Chondrocyte (in vitro differentiated cells): ENCODE measurements at places on chromosomes 6 and 20.
A peak's percentile ranks its signal among the peaks of the same experiment; 100 is the strongest.

DNA sequence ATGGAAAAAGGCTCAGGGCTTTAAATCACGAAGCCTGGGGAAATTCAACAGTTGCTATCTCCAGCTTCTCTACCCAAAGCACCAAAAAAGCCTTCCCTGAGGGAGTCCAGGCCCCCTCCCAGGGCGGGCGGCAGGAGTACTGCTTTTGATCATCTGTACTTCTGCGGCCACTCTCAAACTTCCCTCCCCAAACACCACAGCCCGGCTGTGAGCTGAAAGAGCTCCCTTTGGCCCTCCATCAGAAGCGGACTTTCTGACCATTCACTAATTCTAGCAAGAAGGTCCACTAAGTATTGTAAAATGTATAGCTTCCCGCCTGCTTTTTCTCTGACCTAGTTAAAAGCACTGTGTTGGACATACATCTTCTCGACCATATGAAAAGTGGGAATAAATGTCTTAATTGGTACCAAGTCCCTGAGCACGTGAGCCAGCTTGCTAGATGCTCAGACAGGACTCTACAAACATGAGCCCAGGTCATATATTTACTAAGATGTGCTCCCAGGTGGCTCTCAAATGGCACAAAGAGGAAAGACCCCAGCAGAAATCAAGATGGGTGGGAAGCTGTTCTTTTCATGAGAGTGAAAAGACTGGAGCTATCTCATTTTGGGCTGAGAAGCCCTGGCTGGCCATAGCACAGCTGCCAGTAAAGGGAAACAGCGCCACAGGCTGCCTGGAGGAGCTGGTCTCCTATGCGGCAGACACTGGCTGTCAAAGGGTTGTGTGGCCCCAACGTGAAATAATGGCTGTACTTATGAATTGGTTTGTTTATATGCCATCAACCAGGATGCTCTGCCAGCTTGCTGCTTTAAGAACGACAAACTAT is 58.6 kb downstream of the GFOD1 start:
- no peak overlapping the region for H3K27ac ChIP-seq
- H3K4me1 ChIP-seq: peaks cover 18% of the 10 kb centered on the region
- no peak for DNase-seq

DNA sequence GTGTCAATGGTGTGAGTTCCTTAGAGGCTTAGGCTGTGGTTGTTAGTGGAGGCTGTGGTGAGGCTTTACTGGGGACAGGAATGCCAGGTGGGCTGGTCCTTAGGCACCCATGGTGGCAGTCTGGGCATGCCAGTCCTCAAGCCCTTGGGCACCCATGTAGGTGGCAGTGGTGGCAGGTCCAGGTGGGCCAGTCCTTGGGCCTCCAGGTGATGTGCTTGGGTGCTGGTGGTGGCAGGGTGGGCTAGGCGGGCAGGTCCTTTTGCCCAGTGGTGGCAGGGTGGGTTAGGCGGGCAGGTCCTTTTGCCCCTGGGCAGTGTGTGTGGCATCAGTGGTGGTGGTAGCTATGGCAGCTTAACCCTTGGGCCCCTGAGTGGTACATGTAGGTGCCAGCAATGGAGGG is 133.8 kb downstream of the FLRT3 start:
- peak; percentile 72 for DNase-seq
- no peaks in the 10 kb centered on the region for H3K27me3 ChIP-seq
- no peaks in the 10 kb centered on the region for H3K36me3 ChIP-seq
- H3K4me3 ChIP-seq: no peak overlapping the region
- H3K27ac ChIP-seq: no peak overlapping the region
- no peaks in the 10 kb centered on the region for H3K4me1 ChIP-seq

DNA sequence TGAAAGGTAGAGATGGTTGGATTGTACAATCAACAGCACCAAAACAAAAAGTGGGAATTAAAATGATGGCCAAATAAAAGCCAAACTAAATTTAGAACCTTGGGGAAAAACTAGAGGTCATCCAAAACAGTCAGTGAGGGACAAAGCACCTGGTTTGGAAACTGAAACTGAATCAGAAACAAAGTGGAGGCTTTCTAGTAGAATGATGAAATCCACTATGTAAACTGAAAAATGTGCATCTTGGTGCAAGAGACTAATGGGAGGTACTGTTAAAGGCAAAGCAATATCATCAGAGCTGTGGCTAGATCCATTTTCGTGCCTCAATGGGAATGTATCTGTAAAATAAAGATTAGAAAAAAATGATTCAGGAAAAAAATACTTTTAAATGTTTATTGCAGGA is 380.0 kb upstream of the GJE1 start:
- no peaks in the 10 kb centered on the region for H3K36me3 ChIP-seq
- H3K27me3 ChIP-seq: peaks cover 3% of the 10 kb centered on the region
- DNase-seq: no peak
- no peak overlapping the region for H3K4me3 ChIP-seq
- H3K27ac ChIP-seq: no peak overlapping the region

- H3K27ac ChIP-seq: no peak overlapping the region
- H3K4me3 ChIP-seq: no peak overlapping the region
- no peak for DNase-seq
- peaks cover 7% of the 10 kb centered on the region for H3K4me1 ChIP-seq
Measured at GRCh38 chr20:3135507-3136070, 24.1 kb downstream of the FASTKD5 start.

DNA sequence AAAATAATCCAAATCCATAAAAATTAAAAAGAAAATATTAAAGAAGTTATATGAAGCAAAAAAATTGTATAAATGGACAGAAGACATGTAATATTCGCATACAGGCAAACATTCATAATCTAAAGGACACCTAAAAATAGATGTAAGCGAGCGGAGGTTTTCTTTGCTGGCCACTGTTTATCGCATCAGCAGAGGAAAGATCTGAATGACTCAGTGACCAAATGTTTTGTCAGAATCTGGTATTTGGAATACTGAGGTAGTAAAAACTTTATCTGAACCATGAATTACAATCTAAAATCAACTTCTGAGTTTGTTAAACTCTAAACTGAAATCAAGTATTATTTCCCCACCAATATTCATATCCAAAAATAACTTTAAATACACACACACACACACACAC is 7.8 kb downstream of the TSPYL4 start:
- no peak for DNase-seq
- H3K27ac ChIP-seq: peak overlapping the region; percentile 90
- H3K27me3 ChIP-seq: no peaks in the 10 kb centered on the region

DNA sequence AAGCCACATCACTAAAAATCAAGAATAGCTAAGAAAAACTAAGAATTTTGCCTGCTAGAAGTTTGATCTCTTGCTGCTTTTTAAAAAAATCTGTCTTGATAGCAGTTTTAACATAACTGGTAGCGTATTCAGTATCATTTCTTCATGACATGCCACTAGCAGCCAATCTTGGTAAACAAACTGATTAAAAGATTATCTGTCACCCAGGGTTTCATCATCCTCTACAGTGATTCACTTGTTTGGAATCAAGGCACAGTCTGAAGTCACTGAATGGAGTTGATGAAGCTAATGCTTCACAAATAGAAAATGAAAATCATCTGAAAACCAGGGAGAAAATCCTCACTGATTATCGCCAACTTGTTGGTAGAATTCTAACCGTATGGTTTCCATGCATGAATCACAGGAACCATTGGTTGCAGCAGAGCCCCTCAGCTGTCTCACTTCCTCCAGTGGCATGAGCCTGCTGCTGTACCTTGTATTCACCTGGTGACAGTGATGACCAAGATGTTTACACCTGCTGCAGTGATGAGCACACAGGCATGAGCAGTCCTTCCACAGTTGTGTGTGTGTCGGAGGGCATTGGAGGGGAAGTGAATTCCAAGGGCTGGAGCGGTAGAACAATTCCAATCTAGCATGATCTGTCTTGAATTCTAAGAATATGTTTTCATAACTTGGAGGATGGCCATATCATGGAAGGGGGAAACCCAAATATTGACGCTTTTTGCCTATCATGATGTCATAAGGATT is 275.0 kb downstream of the KHDC1L start:
- peaks cover 4% of the 10 kb centered on the region for H3K27me3 ChIP-seq
- no peak overlapping the region for H3K27ac ChIP-seq
- H3K36me3 ChIP-seq: no peaks in the 10 kb centered on the region
- no peak for DNase-seq
- H3K4me1 ChIP-seq: peaks cover 23% of the 10 kb centered on the region

DNA sequence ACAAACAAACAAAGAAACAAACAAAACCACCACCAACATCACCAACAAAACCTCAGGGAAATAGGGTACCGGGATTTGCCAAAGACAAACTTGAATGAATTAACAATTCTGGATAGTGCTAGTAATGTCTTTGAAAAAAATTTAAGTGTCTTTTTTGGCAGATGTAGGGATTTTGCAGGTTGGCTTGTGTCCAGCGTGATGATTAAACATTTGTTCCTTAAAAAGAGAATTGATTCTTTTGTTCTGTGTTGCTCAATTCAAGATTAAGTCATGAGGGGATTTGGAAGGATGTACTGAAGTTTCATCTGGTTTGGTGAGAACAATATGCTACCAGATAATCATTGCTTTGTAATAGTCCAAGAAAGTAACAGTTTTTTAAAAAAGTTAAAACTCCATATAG is 125.1 kb upstream of the HS3ST5 start:
- no peaks in the 10 kb centered on the region for H3K27me3 ChIP-seq
- no peaks in the 10 kb centered on the region for H3K36me3 ChIP-seq
- no peak overlapping the region for H3K4me3 ChIP-seq
- no peaks in the 10 kb centered on the region for H3K4me1 ChIP-seq

DNA sequence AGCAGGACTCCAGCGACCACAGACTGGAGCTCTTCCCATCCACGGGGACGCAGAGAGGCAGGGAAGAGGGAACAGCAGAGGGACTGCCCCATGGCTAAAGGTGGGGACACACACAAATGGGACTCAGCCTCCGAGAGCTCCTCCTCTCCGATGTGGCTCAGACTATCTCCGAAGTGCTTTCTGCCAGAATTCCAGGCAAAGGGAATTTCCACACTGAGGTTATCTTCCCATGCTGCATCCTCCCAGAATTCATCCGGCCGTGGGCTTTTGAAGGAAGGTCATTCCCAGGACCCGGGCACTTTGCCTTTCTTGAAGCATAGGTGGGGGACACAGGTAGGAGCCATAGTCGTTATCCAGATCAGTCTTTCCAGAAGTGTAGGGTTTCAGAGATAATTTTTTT is 67.9 kb downstream of the SULF2 start:
- H3K36me3 ChIP-seq: peaks cover 1% of the 10 kb centered on the region
- H3K4me3 ChIP-seq: no peak overlapping the region
- DNase-seq: no peak
- H3K4me1 ChIP-seq: peaks cover 31% of the 10 kb centered on the region
- no peaks in the 10 kb centered on the region for H3K27me3 ChIP-seq

DNA sequence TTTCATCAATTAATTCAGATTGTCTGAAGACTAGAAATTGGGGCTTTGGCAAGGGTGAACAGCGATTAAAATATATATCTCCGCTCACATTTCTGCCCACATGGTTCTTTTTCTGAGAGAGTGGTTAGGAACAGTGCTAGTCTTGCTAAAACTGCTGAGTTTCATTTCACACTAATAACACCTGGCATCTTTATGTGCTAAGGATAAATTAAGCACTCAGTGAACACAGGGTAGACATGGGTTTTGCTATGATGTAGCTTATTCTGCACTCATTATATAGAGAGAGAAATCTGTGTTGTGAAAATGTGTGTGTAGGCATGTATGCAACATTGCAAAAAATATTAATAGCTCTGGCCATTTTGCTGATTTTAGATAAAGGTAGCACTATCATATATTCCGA is 623.4 kb upstream of the FLRT3 start:
- H3K27me3 ChIP-seq: no peaks in the 10 kb centered on the region
- no peak for DNase-seq
- no peak overlapping the region for H3K4me3 ChIP-seq
- H3K36me3 ChIP-seq: peaks cover 4% of the 10 kb centered on the region
- H3K27ac ChIP-seq: no peak overlapping the region

DNA sequence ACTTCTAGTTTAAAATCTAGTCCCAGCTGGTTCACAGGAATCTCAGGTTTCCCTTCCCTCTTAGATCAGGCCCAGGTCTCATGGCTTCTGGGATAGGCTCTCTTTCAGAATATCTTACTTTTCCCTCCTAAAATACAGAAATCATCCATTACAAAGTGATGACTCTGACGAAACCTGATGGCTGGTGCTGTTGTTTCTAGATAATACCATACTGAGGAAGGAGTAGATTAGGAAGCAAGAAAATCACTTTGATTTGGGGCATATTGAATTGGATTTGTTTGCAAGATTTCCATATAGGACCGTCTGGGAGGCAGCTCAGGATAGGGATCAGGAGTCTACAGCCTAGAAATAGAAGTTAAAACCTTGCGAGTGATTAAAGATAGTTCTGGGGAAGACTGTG is 3.6 kb downstream of the ZKSCAN3 start:
- peaks cover under 1% of the 10 kb centered on the region for H3K27me3 ChIP-seq
- H3K4me1 ChIP-seq: peaks cover 49% of the 10 kb centered on the region
- no peaks in the 10 kb centered on the region for H3K36me3 ChIP-seq
- DNase-seq: no peak

- no peaks in the 10 kb centered on the region for H3K4me1 ChIP-seq
- H3K36me3 ChIP-seq: peaks cover 19% of the 10 kb centered on the region
- no peak for DNase-seq
- no peak overlapping the region for H3K27ac ChIP-seq
Measured at GRCh38 chr6:136846046-136846445, 23.7 kb downstream of the PEX7 start.

GRCh38 chr6:39206250-39206721 is 23.0 kb downstream of the KCNK5 start:
- no peaks in the 10 kb centered on the region for H3K4me1 ChIP-seq
- H3K27me3 ChIP-seq: peaks cover 7% of the 10 kb centered on the region
- no peak for DNase-seq
- no peak overlapping the region for H3K27ac ChIP-seq

- H3K4me1 ChIP-seq: peaks cover 24% of the 10 kb centered on the region
- H3K27ac ChIP-seq: peak overlapping the region; percentile 95
- H3K4me3 ChIP-seq: peak overlapping the region; percentile 95
- peaks cover 24% of the 10 kb centered on the region for H3K36me3 ChIP-seq
- peaks cover 14% of the 10 kb centered on the region for H3K27me3 ChIP-seq
- DNase-seq: no peak
Measured at GRCh38 chr6:32852018-32852843, 1.3 kb downstream of the TAP1 start.

GRCh38 chr20:15702161-15702560 is 871.1 kb downstream of the KIF16B start:
- DNase-seq: no peak
- peaks cover 19% of the 10 kb centered on the region for H3K4me1 ChIP-seq
- peak overlapping the region; percentile 13 for H3K27ac ChIP-seq
- H3K27me3 ChIP-seq: no peaks in the 10 kb centered on the region

DNA sequence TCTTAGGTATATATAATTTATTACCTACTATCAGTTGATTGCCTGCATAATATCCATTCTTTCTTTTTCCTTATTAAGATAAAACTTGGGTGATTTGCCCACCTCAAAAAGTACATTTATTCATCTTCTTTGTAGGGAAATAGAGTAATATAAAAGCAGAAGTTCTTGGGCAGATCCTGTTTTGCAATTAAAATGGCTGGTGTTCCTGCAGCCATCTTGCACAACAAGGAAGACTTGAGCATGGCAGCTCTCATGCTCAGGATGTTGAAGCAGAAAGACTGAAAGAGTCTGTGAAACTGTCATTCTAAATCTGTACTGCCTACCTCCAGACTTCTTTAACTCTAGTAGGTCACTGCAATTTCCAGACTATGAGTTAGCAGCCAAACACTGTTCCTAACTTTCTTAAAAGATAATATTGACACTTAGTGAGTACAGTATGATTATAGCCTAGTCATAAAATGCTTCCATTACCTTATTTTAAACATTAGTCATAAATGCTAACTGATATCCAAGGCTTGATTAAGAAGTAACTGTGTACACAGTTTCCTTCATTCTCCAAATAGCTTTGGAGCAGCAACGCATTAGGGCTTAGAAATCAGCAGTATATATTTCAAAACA is 24.6 kb upstream of the HTR1B start:
- H3K4me3 ChIP-seq: no peak overlapping the region
- no peaks in the 10 kb centered on the region for H3K4me1 ChIP-seq
- H3K36me3 ChIP-seq: no peaks in the 10 kb centered on the region
- H3K27me3 ChIP-seq: peaks cover 9% of the 10 kb centered on the region
- DNase-seq: no peak
- no peak overlapping the region for H3K27ac ChIP-seq
